ENCODE measurements at places on chromosomes 2 and 18. TPM values are rescaled to one million over a fixed set of nuclear protein-coding genes. Genes with fewer than 3 reads are reported as not detected.

DNA sequence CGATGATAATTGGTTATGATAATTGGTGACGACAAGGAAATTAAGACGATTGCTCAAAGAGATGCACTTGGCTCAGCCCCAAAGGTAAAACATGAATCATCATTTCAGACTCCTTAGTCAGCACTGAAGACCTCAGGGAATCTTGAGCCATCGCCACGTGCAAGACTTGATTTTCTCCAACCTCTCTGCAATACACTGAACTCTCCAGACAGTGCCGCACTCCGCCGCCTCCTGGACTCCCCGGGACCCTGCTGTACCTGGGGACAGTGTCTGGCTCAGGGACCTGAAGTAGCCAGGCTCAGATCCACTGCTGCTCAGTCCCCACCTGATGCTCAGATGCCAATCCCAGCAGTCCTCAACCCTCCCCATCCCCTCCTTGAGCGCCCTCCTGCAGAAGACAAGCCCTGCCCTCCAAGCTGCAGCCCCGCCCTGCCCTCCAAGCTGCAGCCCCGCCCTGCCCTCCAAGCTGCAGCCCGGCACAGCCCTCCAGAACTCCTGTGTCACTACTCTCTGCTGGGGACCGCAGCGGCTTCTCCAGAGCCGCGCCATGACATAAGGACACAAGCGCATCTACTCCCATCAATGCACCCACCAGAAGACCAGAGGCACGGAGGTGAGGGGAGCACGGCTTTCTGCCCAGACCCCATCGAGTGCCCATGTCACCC is 1.1 kb downstream of the TMEM18 start:
- peak; percentile 28 for DNase-seq

DNA sequence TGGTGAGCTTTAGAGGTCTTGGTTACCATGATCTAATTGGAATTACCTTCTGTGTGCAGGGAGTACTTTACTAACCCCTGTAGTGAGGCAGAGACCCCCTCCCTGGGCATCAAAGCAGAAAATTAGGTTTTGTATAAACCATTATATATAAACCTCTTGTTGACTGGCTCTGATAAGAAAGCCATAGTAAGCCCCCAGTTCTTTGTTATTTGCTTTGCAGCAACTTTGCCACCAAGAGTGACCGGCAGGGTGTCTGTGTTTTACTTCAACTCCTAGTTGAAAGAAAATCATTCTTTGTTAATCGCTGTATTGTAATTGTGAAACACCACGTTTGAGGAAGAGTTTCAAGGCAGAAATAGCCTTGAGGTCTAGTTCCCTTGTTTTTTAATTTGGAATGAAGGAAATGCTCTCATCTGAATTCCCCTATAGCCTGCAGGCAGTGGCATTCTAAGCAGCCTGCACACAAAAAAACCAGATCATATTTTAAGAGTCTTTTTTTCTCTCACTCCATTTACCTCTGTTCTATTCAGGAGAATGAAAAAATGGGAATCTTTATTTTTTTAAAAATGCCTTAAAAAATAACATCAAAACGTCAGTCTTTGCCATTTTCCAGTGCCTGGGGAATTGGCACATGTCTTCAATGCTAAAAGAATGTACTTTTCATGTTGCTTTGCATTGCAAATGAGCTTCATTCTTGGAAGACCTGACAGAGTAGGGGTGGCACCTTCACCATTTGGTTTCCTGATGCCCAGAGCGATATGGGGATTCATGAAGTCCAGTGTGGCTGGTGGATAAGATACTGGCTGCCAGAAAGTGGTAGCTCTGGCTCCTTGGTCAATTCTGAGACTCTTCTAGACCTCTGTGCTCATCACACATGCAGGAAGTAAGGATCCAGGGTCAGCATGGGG is 338.1 kb downstream of the SLC4A3 start:
- DNase-seq: no peak

- no peak for DNase-seq
Observed at GRCh38 chr18:49682173-49682802, 120.4 kb downstream of the LIPG start.

DNA sequence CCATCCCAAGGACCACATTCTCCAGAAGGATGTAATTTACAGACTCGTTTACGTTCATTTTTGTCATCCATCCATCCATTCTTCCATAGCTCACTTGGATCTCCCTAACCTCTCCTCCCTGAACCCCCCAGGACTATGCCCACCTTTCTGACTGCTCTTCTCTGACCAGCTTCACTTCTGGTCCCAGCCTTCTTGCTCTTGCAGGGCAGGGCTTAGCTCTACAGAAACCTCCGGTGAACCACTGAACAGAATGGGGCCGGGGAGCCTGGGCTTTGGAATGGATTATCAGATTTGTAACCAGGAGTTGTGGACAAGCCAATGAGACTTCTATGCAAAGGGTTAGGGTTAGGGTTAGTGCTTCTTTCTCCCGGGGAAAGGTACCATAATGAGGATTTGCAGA is 95.0 kb downstream of the TGFA start:
- DNase-seq: no peak

- DNase-seq: peak; percentile 18
Observed at GRCh38 chr2:161030260-161031063, 129.8 kb upstream of the TANK start.

- no peak for DNase-seq
Observed at GRCh38 chr18:45517181-45517741, 98.0 kb upstream of the SLC14A2 start.

DNA sequence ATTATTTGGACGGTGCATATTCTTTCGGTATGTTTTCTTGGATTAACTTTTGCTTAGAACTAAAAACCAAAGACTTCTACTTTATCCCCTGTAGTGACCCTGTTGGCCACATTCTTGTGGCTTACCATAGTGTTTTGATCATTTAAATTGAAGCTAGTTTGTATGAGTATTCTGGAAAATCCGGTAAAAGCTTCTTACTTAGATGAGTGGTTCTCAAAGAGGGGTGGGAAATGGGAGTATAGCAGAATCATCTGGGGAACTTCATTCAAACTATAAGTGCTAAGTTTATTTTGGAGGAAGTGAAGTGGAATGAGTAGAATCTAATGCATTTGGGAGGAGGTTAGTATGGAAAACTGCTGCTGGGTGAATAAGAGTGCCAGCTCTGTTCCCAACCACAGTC is 3.8 kb downstream of the PPP1CB start:
- no peak for DNase-seq

DNA sequence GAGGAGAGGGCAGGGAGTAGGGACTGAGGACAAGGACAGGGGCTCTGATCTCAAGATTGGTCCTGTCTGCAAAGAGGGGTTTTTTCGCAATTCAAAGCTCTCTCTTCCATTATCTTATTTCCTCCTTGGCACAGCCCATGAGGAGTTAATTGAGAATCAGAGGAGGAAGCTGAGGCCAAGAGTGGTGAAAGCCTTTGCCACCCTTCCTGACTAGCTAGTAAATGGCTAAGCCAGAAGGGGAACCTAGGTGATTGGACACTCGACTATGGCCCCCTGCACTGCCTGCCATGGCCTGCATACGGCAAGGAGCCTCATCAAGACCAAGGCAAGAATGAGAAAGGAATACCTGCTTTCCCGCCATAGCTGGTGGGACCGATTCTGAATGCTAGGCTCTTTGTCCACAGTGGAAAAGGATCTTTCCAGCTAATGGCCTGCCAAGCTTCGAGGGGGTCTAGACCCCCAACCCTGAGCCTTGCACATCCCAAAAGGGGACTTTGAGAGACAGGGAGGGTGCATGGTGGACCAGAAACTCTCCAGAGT is 237.9 kb downstream of the HAUS1 start:
- peak; percentile 48 for DNase-seq

GRCh38 chr2:70807102-70807827 is 13.1 kb downstream of the CLEC4F start:
- no peak for DNase-seq

DNA sequence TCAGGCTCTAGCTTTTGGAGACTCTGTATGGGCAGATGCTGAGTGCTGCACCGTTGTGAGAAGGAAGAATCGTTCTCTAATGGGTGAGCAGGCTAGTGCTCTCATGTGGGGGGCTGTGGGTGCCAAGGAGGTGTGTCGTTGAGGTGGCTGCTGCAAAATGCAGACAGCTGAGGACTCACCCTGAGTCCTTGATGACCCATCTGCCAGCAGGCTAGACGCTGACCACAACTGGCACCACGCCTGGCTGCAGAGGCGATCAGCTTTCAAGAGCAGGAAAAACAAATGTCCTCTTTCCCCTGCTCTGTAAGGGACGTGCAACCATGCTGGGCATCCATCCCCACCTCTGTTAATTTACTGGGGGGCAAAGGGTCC is 48.2 kb downstream of the HAUS1 start:
- DNase-seq: no peak

DNA sequence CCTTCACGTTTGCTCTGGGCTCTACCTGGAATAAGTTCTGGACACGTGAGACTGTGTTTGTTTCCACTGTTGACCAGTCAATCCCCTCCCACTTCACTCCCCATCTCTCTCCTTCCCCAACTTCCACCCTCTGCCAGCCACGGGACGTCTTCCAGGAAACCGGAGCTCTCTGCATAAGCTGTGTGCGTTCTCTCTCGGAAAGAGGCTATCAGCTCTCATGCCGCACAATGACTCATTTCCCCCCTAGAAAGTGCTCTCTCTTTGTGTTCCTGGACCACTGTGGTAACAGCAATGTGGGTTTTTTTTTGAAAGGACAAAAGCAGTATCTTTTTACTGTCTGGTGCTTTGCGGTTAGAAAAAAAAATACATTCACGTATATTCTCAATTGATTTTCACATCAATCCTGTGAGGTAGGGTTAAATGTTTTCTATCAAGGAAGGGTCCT is 10.2 kb downstream of the PROKR1 start:
- peak; percentile 11 for DNase-seq

The COLEC12 gene
- 0.35 TPM for polyA plus RNA-seq

The GATA6 gene
- polyA plus RNA-seq: 0.04 TPM

The OBSL1 gene
- polyA plus RNA-seq: not detected

The ASIC4 gene
- polyA plus RNA-seq: not detected

The SLC38A11 gene
- not detected for polyA plus RNA-seq

The RETSAT gene
- 12.4 TPM for polyA plus RNA-seq
